ENCODE measurements at places on chromosomes 5 and 9.

DNA sequence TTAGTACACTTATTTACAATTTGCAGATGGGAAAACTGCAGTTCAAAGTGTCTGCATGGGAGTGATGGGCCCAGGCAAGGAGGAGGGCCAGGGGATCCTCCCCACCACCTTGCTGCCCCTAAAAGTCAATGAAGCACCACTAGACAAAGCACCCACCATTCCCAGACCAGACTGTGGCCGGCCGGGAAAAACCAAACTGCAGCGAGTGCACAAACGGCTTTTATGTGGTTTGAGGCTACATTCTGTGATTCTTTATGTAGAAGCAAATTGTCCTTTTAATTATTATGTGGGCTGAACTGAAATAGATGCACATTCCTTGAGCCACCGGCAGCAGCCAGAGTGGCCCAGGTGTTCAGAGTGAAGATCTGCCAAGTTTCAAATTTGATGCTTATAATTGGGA is 585.3 kb upstream of the KLF4 start:
- DNase-seq = no peak

DNA sequence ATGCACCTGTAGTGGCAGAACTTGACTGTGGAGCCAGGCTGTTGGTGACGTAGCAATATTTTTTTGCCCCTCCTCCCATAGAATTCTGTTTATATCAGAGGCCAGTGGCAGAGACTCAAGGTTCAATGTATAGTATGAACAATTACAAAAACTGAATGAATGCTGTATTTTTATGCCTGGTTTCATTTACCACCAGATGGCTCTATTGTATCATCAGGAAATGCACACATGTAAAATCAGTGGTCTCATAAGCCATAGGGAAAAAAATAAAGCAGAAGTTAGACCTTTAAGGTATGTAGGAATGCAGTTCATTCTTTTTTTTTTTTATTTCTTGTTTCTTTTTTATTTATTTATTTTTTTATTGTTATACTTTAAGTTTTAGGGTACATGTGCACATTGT is 43.6 kb downstream of the CCDC192 start:
- no peak for DNase-seq

DNA sequence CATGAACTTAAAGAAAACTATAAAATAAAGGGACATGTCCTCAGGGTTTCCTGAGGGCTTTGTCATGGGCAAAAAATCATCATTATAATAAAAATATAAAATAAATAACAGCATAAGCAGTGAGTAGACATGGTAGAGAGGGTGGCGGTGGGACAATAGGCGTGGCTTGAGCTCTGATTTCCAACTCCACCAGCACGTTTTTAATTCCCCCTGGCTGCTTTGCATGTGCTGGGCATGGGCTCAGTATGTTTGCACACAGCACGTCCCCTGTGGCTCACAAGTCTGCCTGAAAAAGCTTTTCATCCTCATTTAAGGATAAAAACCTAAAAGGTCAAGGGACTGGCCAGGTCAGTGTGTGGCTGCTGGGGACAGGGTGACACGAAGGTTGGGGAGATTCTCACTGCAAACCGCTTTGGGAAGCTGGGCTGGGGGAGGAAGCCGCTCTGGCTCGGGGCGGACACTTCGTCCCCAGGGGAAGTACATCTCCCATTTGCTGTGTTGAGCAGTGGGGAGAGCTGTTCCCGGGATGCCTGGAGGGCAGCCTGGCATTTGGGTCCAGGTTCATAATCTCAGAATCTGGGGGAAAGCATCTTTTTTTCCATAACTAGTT is 32.6 kb downstream of the NKX2-5 start:
- no peak for DNase-seq

GRCh38 chr5:129125819-129126218 is 31.3 kb downstream of the ISOC1 start:
- no peak for DNase-seq

GRCh38 chr9:78821126-78821822 is 524.3 kb downstream of the PSAT1 start:
- DNase-seq = no peak

DNA sequence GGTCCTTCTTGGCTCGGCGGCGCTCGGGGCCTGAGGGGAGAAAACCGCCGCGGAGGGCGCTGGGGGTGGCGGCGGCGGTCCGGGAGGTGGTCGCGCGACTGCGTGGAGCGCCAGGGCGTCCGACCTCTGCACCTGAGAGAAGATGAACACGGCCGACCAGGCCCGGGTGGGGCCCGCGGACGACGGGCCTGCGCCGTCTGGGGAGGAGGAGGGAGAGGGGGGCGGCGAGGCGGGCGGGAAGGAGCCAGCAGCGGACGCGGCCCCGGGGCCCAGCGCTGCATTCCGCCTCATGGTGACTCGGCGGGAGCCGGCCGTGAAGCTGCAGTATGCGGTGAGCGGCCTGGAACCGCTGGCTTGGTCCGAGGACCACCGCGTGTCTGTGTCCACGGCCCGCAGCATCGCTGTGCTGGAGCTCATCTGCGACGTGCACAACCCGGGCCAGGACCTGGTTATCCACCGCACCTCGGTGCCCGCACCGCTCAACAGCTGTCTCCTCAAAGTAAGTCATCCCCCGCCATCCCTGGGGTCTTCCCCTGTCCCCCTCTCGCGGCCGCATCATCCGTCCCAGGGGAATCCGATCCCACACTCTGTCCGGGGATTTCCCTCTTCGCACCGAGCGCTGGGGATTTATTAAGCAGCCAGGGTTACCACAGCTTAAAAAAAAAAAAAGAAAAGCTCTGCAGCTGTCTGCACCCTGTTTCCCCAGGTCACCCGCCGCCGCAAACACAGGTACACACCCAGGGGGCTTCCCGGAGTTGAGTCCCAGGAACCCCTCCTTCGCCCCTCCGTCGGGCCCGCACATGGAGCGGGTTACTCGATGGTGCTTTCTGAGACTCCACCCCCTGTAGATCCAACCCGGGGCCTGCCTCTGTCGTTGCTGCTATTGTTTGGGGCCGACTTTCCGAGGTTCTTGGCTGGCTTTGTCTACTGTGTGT is at the start of gene GTF3C4:
Gene GTF3C4, plus strand, starts transcription at position 8 of the 935 bp plus-strand sequence. Its CDS starts 135 bp downstream, at position 143.
- DNase-seq = peak; percentile 30

- no peak for DNase-seq
Measured at GRCh38 chr9:75683591-75683990, 206.9 kb upstream of the PCSK5 start.

- no peak for DNase-seq
Measured at GRCh38 chr5:56658972-56659371, 156.4 kb upstream of the MAP3K1 start.

GRCh38 chr9:95715868-95716435 is 159.5 kb upstream of the ERCC6L2 start:
- DNase-seq = no peak

GRCh38 chr5:133114933-133115310 is 63.1 kb downstream of the HSPA4 start:
- DNase-seq = no peak

GRCh38 chr5:120874081-120874862 is 410.2 kb downstream of the PRR16 start:
- no peak for DNase-seq

- DNase-seq = no peak
Measured at GRCh38 chr5:86465052-86465838, 152.5 kb upstream of the COX7C start.

GRCh38 chr5:31702712-31703111 is 63.8 kb downstream of the PDZD2 start:
- DNase-seq = no peak

DNA sequence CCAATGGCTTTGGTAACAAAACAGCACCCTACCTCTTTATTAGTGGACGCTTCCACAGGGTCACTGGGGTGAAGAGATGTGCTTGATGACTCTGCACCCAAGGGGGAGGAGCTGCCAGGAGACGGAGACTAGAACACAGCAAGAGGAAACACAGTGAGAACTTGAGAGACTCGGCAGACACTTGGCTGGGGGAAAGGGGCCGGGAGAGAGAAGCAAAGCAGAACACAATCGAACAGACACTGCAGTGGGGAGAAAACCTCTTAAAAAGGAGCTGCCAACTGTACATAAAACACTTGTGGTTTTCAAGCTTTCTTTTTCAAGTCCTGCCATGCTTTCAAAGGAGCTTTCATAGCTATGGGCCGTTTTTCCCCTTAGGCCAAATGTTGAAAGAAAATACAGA is 151.0 kb downstream of the ENTREP1 start:
- no peak for DNase-seq

GRCh38 chr5:2020730-2021129 is 138.0 kb upstream of the IRX4 start:
- no peak for DNase-seq

- no peak for DNase-seq
Measured at GRCh38 chr9:122389799-122390481, 19.1 kb downstream of the PTGS1 start.

DNA sequence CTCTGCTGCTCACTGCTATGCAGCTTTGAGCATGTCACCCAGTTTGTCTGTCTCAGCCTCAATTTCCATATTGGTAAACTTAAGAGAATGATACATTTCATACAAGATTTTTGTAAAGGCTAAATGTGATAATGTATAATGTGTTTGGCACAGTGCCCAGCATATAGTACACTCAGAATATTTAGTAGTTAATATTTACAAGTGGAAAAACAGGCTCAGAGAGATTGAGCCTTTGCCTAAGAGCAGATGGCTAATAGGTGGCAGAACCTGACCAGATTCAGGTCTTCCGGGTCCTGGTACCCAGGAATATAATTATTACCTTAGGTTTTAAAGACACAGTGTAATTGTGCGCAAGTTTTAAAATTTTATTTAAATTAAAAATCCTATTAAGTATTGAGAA is 46.8 kb upstream of the KIAA1958 start:
- no peak for DNase-seq

GRCh38 chr5:127705120-127705892 is 2.1 kb downstream of the CCDC192 start:
- DNase-seq = no peak

DNA sequence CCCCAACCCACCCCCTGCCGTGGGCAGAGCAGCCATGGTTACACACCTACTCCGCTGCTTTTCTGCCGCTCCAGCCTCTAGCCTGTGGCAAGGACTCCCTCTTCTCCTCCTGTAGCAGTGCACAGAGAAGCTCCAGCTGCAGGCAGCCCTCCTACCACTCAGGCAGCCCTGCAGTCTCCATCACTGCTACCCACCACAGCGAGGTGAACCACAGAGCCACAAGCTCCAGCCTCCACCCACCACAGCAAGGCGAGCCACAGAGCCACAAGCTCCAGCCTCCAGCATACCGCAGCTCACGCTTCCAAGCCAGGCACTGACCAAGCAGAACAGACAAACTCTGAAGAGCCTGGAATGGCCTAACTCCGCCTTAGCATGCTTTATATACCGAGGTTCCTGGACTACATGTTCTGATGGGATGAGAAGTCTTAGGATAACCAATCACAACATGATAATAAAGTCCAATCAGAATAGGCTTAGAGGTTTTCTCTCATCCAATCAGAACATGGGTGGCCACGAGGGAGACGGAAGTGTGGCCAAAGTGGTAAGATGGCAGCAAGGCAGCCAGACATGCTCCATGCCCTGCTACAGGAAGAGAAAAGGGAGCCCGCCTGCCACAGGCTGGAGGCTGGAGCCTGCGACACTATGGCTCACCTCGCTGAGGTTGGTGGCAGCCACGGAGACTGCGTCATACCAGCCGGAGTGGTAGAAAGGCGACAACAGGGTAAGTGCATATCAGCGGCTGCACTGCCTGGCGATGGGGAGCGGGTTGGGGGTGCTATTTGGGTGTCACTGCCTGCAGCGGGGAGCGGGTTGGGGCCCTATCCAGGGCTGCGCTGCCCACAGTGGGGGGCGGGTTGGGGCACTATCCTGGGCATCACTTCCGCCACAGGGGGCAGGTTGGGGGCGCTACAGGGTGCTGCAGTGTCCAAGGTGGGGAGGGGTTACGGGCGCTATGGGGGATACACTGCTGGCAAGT is 75.8 kb upstream of the PCAT7 start:
- no peak for DNase-seq

GRCh38 chr9:96061293-96061987 is 185.9 kb downstream of the ERCC6L2 start:
- DNase-seq = peak; percentile 12

- DNase-seq = no peak
Measured at GRCh38 chr5:79774171-79774854, 84.7 kb downstream of the CMYA5 start.

- no peak for DNase-seq
Measured at GRCh38 chr5:19782566-19782965, 205.4 kb downstream of the CDH18 start.

- DNase-seq = no peak
Measured at GRCh38 chr9:129178568-129179382, 714 bp upstream of the IER5L start.

GRCh38 chr5:2750026-2750757 is 1.3 kb downstream of the IRX2 start:
- no peak for DNase-seq

- no peak for DNase-seq
Measured at GRCh38 chr5:154288145-154288544, 97.6 kb downstream of the GALNT10 start.

DNA sequence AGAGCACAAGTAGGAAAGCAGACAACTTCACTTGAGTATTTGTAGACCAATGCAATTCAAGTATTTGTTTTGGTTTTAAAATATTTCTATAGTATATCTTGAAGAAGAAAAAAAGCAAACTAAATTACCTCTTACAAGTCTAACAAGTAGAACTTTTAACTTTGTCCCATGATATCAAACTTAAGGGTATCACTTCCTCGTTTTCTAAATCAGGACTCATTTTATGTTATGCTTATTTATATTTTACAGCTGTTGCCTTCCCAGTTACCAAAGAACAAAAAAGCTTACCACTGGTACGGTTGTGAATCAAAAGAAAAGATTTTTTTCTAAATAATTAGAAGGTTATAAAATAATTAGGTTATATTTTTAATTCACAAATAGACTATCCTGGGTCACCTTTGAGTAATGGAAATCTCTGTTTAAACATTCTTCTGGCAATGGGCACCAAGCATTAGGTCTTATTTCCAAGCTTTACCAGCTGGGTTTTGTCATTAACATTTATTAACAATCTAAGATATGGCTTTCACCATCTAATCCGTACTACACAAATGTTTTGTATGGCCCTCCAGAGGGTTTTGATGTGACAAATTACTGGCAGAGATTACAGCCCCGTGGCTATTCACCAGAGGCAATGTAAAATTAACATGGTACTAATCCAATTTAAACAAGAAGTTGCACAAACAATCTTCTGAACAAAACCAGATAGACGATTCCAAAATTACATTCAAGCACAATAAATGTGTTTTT is 63.6 kb downstream of the CEP120 start:
- DNase-seq = no peak

GRCh38 chr9:19446361-19446861 is 37.6 kb downstream of the ACER2 start:
- no peak for DNase-seq

GRCh38 chr5:169944922-169945680 is 35.2 kb downstream of the INSYN2B start:
- no peak for DNase-seq

Data from stimulated activated CD4-positive, alpha-beta T cell treated with anti-CD3 and anti-CD28 coated beads, Interleukin-15, amount 100 ng/mL, for 48 hours (primary cell).